ENCODE measurements at places on chromosomes 7 and 10.

DNA sequence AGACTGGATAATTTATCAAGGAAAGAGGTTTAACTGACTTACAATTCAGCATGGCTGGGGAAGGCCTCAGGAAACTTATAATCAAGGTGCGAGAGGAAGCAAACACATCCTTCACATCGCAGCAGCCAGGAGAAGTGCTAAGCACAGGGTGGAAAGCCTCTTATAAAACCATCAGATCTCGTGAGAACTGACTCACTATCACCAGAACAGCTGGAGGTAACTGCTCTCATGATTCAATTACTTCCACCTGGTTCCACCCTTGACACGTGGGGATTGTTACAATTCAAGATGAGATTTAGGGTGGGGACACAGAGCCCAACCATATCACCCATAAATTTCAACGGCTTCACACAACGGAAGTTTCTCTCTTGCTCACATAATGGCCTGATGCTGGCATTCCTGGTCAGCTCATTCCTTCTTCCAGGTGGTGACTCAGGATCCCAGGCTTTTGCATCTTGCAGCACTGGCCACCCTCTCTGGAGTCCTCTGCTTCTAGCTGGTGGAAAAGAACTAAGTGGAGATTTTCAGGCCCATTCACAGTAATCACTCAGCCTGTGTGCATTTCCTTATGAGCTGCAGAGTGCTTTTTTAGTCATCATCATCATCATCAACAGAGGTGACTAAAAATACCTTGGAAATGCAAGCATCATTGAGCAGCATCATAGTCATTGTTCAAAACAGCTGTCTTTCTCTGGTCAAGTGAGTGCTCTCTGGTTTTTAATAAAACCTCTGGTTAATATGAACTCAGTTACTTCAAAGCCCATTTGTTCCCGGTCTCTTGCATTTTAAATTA is 308.1 kb downstream of the SFMBT2 start:
- DNase-seq: no peak

DNA sequence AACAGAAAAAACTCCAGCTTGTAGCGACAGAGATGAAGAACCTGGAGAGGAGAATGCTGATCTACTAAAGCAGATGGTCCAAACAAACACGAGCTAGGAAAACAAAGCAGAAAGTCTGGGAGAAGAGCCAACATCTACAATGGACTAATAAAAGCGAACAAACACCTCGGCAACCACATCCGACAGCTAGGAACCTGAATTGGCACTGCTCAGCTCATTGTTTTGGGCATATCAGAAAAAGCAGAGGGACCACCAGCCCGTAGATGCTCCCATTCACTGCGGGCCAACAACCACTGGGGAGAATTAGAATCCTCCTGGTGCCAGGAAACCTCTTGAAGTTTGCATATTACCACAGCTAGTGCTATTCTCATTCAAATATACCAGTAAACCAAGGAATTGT is 204.7 kb downstream of the NXPH1 start:
- DNase-seq: peak; percentile 90

GRCh38 chr10:11150879-11151415 is 133.3 kb downstream of the CELF2 start:
- no peak for DNase-seq

DNA sequence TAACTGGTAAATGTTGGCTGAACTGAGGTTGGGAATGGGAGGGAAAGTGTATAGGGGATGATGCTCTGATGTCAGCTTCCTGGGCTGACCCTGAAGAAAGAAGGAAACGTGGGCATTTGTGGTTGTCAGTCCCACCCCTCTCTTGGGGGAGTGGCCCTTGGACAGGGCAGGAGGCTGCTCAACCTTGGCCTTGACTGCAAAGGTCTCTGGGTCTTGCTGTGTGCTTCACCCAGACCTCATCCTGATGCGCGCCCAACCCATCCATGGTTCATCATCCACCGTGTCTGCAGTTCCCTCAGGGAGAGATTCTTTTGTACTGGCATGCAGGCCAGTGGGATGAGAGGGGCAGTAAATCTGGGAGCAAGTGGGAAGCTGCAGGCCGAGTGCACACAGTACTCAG is 4.7 kb upstream of the ZYX start:
- DNase-seq: no peak

GRCh38 chr10:78931321-78932053 is 137.3 kb upstream of the ZMIZ1 start:
- DNase-seq: no peak

DNA sequence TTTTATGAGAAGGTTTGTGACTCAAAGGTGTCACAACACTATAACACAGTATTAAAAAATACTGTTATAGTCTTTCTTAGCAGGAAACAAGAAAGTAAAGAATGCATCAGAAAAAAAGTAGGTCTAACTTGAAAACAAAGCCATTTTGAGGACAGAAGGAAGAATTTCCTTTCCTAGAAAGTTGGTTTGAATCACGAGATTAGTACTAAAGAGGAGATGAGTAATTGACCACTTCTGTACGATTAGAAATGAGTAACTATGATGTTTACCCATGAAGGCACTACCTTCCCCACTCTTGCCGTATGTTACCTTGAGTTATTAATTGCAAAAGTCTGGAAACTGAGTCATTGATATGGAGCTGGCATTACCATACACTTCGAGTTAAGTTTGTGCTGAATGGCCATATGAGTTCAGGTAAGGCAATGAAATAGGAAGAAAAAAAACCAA is 65.2 kb downstream of the FAM185A start:
- no peak for DNase-seq

DNA sequence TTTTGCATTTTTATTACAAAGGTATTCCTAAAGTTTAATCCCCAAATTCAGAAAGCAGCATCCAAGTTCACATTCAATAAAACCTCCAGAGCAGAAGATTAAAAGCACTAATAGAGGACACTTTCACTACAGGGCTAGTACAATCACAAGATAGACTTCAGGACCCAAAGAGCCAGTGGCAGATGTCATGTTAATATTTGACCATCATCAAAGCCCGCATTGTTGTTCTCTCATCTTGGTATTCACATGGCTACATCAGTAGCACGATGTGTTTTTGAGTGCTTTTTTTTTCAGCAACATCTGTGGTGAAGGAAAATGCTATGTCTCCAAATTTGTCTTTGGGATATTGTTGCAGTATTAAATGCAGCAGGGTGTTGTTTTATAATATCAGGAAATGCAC is 134.3 kb downstream of the ARL4A start:
- DNase-seq: no peak

- DNase-seq: no peak
Measured at GRCh38 chr10:119191881-119192280, 13.3 kb upstream of the PRDX3 start.

- DNase-seq: no peak
Measured at GRCh38 chr10:117503244-117504205, 39.0 kb upstream of the EMX2 start.

DNA sequence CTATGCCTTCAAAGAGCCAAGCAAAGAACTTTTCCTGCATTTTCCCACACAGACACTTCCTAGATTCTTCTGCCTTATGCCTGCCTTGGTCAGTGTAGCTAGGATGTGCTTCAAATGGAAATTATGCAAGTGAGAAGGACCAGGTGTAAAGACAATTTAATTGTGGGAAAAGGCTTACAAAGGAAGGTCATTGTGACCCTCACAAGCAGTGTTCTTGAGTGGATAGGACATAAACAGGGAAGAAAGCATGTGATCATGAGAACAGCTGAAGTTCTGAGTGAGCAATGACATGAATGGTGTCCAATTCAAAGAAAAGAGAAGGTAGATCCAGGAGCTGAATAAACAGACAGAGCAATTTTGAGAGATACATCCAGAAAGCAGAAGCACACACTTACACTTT is 1.3 kb upstream of the PIP start:
- no peak for DNase-seq

DNA sequence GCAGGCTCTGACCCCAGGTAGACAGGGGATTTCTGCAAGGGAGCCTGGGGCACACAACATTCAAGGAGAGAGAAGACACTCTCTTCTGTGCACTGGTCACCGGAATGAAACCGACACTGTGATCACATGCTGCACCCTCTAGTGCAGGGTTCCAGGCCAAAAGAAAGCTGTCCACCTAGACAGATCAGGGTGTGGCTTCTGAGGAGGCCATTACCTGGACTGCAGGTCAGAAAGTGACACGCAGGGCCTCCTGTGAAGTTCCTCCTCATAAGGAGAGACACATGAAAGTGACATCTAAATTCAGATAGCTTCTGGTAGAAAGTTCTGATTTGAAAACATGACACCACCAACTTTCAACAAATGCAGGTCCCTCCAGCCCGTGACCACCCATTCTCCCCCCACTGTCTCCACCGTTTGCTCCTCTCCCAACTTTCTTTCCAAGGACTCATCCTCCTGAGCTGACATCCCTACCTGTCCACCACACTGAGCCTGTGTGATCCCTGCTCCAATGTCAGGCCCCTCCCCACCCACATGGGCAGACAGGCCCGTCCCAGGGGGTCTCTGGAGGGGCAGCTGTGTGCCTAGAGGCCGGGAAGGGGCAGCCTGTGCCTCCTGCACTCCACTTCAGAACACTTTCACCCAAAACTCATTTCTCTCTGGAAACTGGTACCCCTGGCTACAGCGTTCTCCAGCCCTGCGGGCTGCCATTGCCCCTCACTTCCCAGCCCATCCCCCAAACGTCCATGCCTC is 198.0 kb downstream of the TNS3 start:
- no peak for DNase-seq
